Body of pancreas (tissue), 4 donors: ENCODE measurements at places on chromosomes 16 and 17. TPM values are rescaled to one million over a fixed set of nuclear protein-coding genes. Genes with fewer than 3 reads are reported as not detected.

- no peaks in the 10 kb centered on the region for H3K27me3 ChIP-seq
- DNase-seq = no peak
- no peak overlapping the region for H3K27ac ChIP-seq
- no peak overlapping the region for H3K4me3 ChIP-seq
- no peaks in the 10 kb centered on the region for H3K36me3 ChIP-seq
These were observed 28.2 kb downstream of the B9D1 start for GRCh38 chr17:19334331-19334730.

GRCh38 chr17:53336281-53336680 lies 486.4 kb upstream of the KIF2B start:
- H3K27me3 ChIP-seq = no peaks in the 10 kb centered on the region
- DNase-seq = no peak
- H3K36me3 ChIP-seq = no peaks in the 10 kb centered on the region
- no peaks in the 10 kb centered on the region for H3K4me1 ChIP-seq

- DNase-seq = peak; percentile 82
- no peaks in the 10 kb centered on the region for H3K36me3 ChIP-seq
- no peak overlapping the region for H3K4me3 ChIP-seq
- H3K4me1 ChIP-seq = peaks cover 55% of the 10 kb centered on the region
These were observed 32.9 kb downstream of the CPSF4L start for GRCh38 chr17:73228748-73229236.

DNA sequence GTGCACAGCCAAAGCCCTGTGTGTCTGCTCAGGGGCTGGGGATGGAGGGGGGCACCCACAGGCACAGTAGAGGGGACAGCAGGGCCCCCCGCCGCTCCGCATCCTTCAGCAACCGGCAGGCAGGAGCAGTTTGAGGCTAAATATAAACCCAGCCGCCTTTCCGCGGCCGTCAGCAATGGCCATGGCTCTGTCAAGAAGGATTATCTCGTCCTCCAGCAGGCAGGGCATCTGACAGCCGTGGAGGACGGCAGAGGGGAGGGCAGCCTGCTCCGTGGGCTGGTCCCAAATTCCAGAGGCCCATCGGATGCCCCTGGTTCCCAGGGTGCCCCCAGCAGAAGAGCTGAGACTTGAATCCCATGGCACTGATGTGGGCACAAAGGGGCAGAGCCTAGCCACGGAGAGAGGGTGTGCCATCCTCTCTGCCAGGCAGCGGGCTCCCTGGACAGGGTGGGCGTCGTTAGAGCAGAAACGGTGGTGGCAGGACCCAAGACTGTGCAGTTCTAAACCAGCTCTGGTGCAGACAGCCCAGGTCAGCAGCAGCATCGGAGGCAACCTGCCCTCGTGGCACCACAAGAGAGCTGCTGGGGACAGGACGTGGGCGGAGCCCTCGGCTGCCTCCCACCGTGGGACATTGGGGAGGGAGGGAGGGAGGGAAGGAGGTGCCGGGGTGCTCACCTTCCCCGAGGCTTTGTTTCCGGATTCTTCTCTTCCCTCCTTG lies 198.8 kb upstream of the CIBAR2 start:
- no peak overlapping the region for H3K27ac ChIP-seq
- peaks cover 13% of the 10 kb centered on the region for H3K4me1 ChIP-seq
- no peak overlapping the region for H3K4me3 ChIP-seq
- H3K36me3 ChIP-seq = no peaks in the 10 kb centered on the region

The DOC2B gene
- 20.0 TPM for total RNA-seq

The CUEDC1 gene
- 35.8 TPM for total RNA-seq
